ENCODE measurements at places on chromosomes 2 and 18. TPM values are rescaled to one million over a fixed set of nuclear protein-coding genes. Genes with fewer than 3 reads are reported as not detected.

Gene GPBAR1
- 0.92 TPM for total RNA-seq

Gene HOXD13
- not detected for total RNA-seq

Gene IL1RL2
- total RNA-seq, result 2.8 TPM

Gene KCNIP3
- 8.8 TPM for total RNA-seq

Gene DUSP11
- total RNA-seq, result 33.7 TPM

Gene NAT8
- total RNA-seq, result not detected

Gene BARD1
- 69.9 TPM for total RNA-seq

Gene ELOA2
- total RNA-seq, result not detected

Gene ACTG2
- 7.9 TPM for total RNA-seq

Gene ESPNL
- total RNA-seq, result 1.0 TPM

Gene LAPTM4A
- 190 TPM for total RNA-seq

Gene CRACDL
- total RNA-seq, result 5.7 TPM

Gene EMX1
- total RNA-seq, result not detected

Gene UGT1A8
- total RNA-seq, result 0.31 TPM

Gene PAX8
- total RNA-seq, result not detected

Gene MC4R
- 0.21 TPM for total RNA-seq

Gene NRP2
- total RNA-seq, result 28.8 TPM

Gene AP1S3
- 3.0 TPM for total RNA-seq

Gene PRKAG3
- 19.7 TPM for total RNA-seq

Gene CFAP221
- total RNA-seq, result 3.0 TPM

Gene PARD3B
- total RNA-seq, result 21.5 TPM

Gene ALK
- 0.41 TPM for total RNA-seq

Gene LYPD6B
- 1.7 TPM for total RNA-seq

Gene NAB1
- 109 TPM for total RNA-seq

Gene COL3A1
- 6,407 TPM for total RNA-seq

Gene DNAJB2
- total RNA-seq, result 96.5 TPM

Data from tongue (tissue), 3 donors.